Fibroblast of lung (primary cell): ENCODE measurements at places on chromosomes 12 and 14. TPM values are rescaled to one million over a fixed set of nuclear protein-coding genes. Genes with fewer than 3 reads are reported as not detected.
A peak's percentile ranks its signal among the peaks of the same experiment; 100 is the strongest.

DNA sequence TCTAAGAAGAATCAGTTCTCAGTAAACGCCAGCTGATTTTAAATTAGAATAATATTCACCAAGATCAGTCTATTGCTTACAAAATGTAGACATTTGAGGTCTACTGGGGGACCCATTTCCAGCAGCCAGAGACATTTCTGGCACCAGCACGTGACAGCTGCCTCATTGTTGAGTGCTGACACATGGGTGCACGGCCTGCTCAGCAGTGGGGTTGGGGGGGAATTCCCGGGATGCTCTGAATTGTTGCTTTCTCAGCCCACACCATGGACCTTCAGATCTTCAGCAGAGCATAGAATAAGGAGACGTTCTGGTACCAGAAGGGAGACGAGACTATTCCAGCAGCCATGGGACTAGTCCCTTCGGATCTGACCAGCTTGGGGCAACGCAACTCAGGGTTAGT, 18.3 kb downstream of the PLEKHG7 start:
- peak; percentile 70 for DNase-seq

- no peak for DNase-seq
Measured at GRCh38 chr14:48876806-48877340, 709.3 kb downstream of the RPS29 start.

- DNase-seq = no peak
Measured at GRCh38 chr12:110282956-110283817, 2.1 kb downstream of the ATP2A2 start.

Gene INHBE
- 9.2 and 26.4 TPM in 2 replicates for total RNA-seq

Gene CCDC198
- not detected in 2 replicates for total RNA-seq

- DNase-seq = no peak
Measured at GRCh38 chr12:54052438-54053002, 1.1 kb upstream of the HOXC4 start.

DNA sequence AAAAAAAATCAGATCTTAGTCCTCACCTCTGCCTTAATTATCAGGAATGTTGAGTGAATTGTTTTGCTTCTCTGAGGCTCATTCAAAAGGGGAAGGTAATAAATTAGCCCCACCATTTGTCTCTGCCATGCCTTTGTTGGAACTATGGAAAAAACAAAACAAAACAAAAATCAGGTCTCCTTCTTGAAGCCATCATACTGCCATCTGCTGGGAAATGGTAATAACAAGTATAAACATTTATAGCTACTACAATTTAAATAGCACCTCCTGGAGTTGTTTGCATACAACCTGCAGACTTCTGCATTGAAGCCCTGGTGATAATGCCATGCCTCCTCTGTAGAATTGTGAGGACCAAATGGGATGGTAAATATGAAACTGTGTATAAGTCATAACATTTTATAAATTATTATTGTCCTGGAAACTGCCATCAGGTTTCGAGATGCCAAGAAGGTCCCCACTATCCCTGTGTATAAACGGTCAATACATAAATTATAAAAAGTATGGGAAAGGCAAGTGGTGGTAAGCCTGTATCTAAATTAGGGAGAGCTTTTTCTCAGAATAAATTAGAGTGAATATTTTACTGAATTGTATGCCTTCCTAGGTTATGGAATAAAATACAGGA, 87.2 kb upstream of the FGD4 start:
- DNase-seq = peak; percentile 84

- no peak for DNase-seq
Measured at GRCh38 chr14:74281069-74281468, 21.7 kb downstream of the ABCD4 start.

DNA sequence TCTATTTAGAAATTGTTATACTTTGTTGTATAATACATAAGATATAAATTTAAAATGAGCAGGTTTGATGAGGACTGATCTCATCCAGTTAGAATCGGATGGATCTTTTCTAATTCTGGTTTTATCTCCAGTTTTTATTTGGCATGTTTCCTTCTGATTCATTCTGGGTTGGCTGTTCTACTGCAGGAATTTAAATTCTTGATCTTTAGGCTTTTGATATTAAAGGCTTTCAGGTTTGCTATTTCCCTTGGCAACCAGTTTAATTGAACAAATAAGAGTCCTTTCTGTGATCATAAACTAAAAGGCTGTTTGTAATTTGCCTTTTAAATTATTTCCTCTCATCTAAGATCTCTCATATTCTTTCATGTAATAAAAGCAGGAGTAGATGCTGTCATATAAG, 83.4 kb downstream of the PDE6H start:
- DNase-seq = no peak

DNA sequence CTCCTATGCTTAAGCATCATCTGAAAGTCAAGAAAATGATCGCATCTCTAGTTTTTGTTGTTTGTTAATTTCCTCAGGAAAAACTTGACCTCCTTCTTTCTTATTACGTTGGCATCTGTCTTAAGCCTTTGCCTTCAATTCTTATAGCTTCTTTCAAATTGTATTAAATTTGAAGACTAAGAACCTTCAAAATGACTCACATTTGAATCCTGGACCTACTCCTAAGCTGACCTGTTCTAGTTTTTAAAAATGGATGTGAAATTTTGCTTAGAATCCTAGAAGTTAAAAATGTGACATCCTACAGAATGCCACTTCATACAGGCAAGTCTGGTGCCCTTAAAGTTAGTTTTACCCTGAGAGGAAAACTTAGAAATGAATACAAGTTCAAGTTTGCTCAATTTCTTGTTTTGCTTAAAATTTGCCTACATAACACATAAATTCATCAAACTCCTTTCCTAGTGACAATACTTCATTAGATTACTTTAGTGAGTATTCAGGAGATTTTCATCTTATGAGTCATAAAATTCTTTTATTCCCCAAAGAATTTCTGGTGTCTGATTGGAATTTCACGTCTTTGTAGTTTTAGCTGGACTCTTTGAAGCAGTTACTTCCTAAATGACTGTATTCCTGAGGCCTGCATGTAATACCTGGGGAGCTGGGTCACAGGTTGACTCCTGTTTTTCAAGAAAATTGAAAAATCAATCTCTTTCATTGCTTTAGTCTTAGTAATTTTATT, 152.3 kb downstream of the MSRB3 start:
- DNase-seq = peak; percentile 42
